Activated CD8-positive, alpha-beta memory T cell treated with anti-CD3 and anti-CD28 coated beads, Interleukin-2, amount 50 U/mL, for 48 hours (primary cell): ENCODE measurements at places on chromosomes 5 and 9.

- peak; percentile 76 for DNase-seq
Measured at GRCh38 chr9:91191411-91192380, 170.0 kb downstream of the AUH start.

DNA sequence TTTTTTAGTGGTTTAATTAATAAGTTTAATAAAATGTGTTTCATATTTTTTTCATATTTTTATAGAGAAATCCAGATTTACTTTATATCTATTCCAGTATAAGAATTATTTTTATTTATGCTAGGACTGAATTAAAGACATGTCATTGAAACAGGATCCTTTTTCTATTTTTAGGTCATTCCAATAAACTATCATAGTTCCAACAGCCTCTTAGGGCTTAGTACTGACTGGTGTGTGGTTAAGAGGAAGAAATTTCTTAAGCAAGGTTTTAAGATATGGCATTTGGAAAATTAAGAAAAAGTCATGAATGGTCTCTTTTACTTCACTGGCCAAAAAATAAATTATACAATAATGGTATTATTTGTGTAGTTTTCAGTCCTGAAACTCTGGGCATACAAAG is 31.2 kb upstream of the PRR16 start:
- DNase-seq, result no peak

GRCh38 chr9:113652355-113653152 is 189.0 kb downstream of the RGS3 start:
- DNase-seq, result peak; percentile 43

GRCh38 chr9:82167296-82167695 is 178.7 kb downstream of the SPATA31D1 start:
- no peak for DNase-seq

DNA sequence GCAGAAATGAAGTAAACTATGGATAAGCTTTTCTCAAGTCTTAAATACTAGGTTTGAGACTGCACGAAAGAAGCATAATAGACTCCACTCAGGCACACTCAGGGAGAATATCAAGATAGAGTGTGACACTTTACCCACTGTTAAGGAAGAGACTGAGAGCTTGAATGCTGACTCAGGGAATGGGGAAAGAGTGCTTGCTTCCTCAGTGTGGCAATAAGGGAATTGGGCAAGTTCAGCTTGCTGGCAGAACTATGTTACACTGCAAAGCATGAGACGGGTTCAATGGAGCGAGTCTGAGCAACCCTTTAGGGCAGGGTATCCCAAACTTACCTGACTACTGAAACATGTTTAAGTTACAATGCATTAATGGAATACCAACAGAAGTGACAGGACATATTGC is 237.7 kb upstream of the MEF2C start:
- no peak for DNase-seq

DNA sequence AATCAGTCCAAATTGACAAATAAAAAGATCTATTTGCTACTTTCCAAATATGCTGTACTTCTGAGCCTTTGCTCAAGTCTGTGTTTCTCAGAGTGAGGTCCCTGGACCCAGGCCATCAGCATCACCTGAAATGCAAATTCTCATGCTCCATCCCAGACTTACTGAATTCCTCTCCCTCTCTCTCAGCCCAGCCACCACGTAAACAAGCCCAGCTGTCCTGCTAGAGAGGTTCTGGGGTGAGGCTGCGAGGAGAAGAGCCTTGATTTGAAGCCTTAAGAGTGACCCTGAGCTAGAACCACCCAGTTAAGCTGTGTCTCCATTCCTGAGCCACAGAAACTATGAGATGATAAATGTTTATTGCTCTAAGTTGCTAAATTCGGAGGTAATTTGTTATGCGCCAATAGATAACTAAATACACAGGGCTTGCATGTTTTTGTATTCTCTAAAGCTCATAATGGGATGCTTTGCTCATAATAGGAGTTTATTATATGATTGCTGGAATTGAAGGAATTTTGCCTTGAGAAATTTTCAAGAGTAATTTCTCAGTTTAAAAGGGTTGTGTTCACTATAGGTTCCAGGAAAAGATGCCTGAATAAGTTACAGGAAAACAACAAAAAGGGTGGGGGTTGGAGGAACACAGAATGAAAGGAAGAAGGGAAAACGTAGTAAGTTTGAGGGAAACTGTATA is 98.9 kb upstream of the SPATA31D4 start:
- no peak for DNase-seq

DNA sequence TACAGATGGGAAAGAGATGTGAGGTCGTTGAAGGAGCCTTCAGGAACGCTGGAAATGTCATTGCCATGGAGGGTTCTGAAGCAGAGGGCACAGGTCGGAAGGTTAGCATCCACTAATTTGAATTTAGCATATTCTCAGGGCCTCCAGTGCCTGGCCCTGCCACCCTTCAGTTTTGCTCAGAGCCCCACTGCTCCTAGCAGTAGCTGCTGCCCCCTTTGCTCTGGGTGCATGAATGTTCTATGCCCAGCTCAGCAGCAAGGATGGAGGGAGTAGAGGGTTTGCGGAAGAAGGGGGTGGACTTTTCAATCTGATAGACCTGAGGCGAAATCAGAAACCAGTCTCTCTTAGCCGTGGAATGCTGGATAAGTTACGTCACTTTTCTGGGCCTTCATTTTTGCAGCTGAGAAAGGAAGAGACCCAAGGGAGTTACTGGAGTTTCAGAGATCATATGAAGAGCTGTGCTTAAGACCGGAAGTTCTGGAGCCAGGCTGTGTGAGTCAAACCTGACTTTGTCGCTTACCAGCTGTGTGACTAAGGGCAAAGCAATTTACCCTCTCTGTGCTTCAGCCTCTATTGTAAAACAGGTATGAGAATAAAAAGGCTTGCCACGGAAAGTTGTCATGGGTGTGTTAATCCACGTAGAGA is 133.2 kb upstream of the PANK3 start:
- peak; percentile 29 for DNase-seq

- DNase-seq, result peak; percentile 73
Measured at GRCh38 chr9:133701321-133701980, 36.7 kb downstream of the SARDH start.

- peak; percentile 88 for DNase-seq
Measured at GRCh38 chr5:141992349-141992963, 20.4 kb downstream of the GNPDA1 start.

GRCh38 chr5:126801174-126801991 is 24.4 kb downstream of the LMNB1 start:
- DNase-seq, result no peak

- no peak for DNase-seq
Measured at GRCh38 chr5:151755383-151755782, 3.0 kb downstream of the ATOX1 start.

DNA sequence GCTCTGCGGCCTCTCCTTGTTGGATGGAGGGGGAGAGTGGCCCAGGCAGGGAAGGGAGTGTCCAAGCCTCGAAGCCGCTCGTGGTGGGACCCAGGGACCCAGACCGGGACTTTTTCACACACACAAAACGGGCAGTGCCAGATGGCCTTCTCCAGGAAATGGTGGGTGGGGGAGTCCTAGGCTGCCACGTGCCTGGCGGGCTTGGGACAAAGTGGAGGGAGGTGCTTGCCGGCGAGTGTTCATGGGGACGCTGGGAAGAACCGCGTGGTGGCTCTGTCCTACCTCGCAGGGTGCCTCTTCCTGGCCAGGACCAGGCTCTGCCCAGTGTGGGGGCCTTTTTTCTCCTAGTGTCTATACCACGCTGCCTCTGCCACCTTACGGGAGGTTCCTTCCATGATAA is 155.0 kb upstream of the COL5A1 start:
- no peak for DNase-seq

GRCh38 chr5:177077335-177077734 is 9.4 kb upstream of the FGFR4 start:
- DNase-seq, result no peak

DNA sequence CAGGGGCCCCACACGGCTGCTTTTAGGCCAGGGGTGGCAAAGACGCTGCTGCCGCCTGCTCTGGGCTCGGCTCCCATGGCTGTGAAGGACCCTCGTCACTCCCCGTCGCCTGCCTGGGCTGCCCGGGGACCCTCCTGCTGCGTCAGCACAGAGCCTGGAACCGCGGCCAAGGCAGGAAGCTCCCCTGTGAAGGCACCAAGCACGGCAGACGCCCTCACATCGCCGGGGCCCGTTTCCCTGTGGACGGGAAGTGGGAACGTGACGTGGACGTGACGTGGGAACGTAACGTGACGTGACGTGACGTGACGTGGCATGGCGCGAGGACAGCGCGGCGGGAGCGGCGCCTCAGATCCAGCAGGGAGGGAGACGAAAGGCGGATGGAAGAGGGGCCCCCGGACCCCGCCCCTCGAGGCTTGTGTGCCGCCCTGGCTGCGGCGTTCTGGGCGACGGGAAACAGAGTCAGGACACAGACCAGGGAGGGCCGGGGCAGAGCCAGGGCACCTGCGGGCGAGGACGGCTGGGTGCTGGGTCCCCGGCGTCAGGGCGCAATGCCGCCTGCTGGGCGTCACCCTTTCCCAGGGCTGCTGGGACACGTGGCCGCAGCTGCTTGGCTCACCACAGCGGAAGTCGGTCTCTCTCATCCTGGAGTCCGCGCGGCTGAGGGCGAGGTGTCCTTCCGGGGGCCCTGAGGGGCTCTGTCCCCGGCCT is 53.1 kb downstream of the MRPL36 start:
- no peak for DNase-seq

DNA sequence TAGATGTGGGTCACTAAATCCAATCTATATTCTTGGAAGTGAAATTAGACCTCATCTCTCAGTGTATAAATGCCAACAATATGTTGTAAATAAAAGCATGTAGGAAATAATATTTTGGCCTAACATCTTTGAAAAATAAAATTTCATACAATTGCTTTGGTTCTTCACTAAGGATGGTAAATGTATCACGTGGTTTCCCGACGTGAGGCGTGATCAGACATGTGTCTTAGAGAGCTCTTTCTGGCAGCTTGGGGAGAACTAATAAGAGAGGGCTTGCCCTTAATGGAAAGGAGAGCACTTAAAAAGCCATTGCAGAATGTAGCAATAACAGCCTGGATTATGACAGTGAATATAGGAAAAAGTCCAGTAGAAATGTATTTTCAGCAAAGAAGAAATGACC is 602.6 kb downstream of the CDH12 start:
- no peak for DNase-seq

GRCh38 chr9:134223091-134223490 is 58.7 kb upstream of the RNU6ATAC start:
- no peak for DNase-seq

DNA sequence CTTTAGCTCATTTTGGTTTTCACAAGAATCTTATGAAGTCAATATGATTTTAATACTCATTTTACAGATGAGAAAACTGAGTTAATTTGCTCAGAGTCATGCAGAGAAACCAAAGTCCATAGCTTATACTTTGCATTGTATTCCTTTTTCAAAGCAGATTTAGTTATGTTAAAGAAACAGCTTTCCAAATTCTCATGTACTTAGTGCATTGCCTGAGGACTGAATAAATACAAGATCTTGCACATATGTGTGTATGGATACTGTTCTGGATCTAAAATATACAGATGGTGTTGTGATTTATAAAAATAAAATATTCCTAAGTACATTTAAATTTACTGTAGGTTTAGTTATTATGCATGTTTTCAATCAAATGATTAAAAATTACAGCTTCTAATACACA is 43.5 kb upstream of the CD180 start:
- no peak for DNase-seq

- DNase-seq, result no peak
Measured at GRCh38 chr5:16931334-16932110, 4.6 kb downstream of the MYO10 start.

DNA sequence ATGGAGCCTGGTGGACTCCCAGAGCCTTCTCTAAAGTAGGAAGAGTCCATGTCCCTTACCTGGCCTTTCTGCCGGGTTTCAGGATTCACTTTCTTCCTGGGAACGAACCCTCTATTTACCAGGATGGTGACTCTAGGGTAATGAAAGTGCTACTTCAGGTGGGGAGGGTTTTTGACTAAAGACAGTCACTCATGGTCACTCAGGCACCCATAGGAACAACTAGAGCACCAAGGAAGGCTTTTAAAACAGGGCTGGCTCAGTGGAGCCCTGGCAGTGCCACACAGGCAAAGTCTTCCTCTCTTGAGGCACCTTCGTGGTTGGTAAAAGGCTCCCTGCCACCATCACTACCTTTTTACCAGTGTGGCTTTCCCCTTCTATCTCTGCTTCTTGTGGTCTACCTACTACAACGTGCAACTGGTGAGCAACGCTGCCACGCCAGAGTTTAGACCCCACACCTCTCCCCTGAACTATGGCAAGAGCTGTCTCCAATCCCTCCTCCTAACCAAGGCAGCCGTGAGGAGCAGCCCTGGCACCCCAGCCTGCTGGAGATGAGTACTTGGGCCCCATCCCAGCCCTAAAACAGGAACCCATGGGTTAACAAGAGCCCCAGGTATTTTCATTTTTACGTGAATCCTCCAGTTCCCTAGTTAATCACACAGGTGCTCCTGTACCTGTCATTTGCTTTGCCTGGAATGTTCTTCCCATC is 3.5 kb downstream of the SURF1 start:
- peak; percentile 71 for DNase-seq

GRCh38 chr5:34957321-34957720 is 28.0 kb downstream of the DNAJC21 start:
- no peak for DNase-seq

DNA sequence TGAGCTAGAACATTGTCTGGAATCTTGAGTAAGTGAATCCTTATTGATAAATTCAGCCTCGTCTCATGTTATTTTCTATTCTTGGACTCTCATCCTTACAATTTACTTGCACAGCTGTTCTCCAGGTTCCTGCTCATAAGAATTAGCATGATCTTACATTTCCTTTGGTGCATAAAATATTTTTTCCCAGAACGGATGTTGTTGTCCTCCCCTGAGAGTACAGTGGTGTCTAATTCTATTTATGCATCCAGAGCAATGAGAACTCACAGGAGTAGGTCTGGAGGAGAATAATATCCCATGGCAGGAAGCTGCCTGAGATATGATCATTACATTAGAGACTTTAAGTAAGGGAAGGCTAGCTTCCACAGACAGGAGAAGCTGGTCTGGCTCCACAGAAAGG is 178.4 kb upstream of the MAST4 start:
- no peak for DNase-seq

GRCh38 chr9:128554155-128554862 is 1.9 kb downstream of the SPTAN1 start:
- peak; percentile 59 for DNase-seq

- no peak for DNase-seq
Measured at GRCh38 chr5:124726631-124727362, 19.6 kb downstream of the ZNF608 start.

DNA sequence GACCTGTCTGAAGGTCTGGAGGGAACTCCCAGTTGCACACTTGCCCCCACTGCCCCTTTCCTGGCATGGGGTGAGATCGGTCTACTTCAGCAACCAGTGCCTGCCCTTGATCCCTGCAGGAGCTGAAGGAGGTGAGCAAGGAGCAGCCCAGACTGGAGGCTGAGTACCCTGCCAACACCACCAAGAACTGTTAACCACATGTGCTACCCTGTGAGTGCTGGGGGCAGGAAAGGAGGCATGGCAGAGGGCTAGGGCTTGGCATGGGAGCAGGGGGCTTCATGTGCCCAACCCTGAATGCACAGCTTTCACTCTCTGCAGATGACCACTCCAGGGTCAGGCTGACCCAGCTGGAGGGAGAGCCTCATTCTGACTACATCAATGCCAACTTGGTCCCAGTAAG is 17.3 kb upstream of the SPTLC1 start:
- no peak for DNase-seq
